Panc1 (cell line): ENCODE measurements at places on chromosomes 13 and 19. TPM values are rescaled to one million over a fixed set of nuclear protein-coding genes. Genes with fewer than 3 reads are reported as not detected.

IGFL2 gene
- total RNA-seq: not detected

TMEM190 gene
- total RNA-seq: 0.74 TPM

RHPN2 gene
- total RNA-seq: 227 TPM

OR7D2 gene
- not detected for total RNA-seq

IL27RA gene
- total RNA-seq: 10.2 TPM

ZFP14 gene
- total RNA-seq: 3.3 TPM

SEMA6B gene
- 5.7 TPM for total RNA-seq

NXNL1 gene
- not detected for total RNA-seq

DCT gene
- total RNA-seq: not detected

SYNE4 gene
- total RNA-seq: 1.1 TPM

ZNF112 gene
- total RNA-seq: 4.3 TPM

GZMM gene
- total RNA-seq: 0.69 TPM

TPTE2 gene
- total RNA-seq: not detected

CEACAM19 gene
- total RNA-seq: 1.2 TPM

FAM83E gene
- 1.0 TPM for total RNA-seq

CLEC11A gene
- total RNA-seq: not detected

MIR17HG gene
- total RNA-seq: 3.1 TPM

MBD3L2 gene
- total RNA-seq: not detected

FCAR gene
- total RNA-seq: not detected

GIPC3 gene
- total RNA-seq: 0.92 TPM

PRKCG gene
- 2.5 TPM for total RNA-seq

AMER2 gene
- total RNA-seq: not detected

CATSPERD gene
- total RNA-seq: 0.08 TPM

RASGRP4 gene
- not detected for total RNA-seq

C5AR1 gene
- total RNA-seq: 2.7 TPM

RDH8 gene
- total RNA-seq: not detected

ZNF567 gene
- total RNA-seq: 11.3 TPM

GRK1 gene
- total RNA-seq: 1.8 TPM

SCEL gene
- not detected for total RNA-seq

ARHGEF1 gene
- total RNA-seq: 69.5 TPM
